Stimulated activated CD4-positive, alpha-beta T cell treated with anti-CD3 and anti-CD28 coated beads, Interleukin-12 subunit alpha, Interleukin-12 subunit beta, amount 100 ng/mL, for 4 hours (primary cell): ENCODE measurements at places on chromosomes 6 and 20.

GRCh38 chr20:36367907-36368799 is 62.0 kb downstream of the DLGAP4 start:
- DNase-seq, result no peak

DNA sequence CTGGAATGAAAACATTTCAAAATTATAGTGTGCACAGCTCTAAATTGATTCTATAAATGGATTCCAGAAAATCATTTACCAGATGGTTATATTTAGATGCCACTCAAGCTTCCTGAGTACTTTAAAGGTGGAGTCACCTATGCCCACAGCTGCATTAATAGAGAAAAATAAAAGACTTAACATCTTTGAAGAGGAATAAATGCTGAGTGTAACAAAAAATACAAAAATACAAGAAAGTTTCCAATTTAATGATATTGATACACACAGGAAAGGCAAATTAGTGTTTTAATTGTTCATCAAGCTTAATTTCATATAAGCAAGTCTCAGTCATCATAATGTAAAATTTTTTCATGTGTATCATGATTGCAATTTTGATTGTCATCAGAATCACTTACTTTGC is 89.5 kb upstream of the MANEA start:
- DNase-seq, result no peak

- no peak for DNase-seq
Measured at GRCh38 chr20:56428410-56428809, 16.4 kb downstream of the CASS4 start.

GRCh38 chr6:122081921-122082320 is 317.5 kb upstream of the HSF2 start:
- DNase-seq, result no peak

DNA sequence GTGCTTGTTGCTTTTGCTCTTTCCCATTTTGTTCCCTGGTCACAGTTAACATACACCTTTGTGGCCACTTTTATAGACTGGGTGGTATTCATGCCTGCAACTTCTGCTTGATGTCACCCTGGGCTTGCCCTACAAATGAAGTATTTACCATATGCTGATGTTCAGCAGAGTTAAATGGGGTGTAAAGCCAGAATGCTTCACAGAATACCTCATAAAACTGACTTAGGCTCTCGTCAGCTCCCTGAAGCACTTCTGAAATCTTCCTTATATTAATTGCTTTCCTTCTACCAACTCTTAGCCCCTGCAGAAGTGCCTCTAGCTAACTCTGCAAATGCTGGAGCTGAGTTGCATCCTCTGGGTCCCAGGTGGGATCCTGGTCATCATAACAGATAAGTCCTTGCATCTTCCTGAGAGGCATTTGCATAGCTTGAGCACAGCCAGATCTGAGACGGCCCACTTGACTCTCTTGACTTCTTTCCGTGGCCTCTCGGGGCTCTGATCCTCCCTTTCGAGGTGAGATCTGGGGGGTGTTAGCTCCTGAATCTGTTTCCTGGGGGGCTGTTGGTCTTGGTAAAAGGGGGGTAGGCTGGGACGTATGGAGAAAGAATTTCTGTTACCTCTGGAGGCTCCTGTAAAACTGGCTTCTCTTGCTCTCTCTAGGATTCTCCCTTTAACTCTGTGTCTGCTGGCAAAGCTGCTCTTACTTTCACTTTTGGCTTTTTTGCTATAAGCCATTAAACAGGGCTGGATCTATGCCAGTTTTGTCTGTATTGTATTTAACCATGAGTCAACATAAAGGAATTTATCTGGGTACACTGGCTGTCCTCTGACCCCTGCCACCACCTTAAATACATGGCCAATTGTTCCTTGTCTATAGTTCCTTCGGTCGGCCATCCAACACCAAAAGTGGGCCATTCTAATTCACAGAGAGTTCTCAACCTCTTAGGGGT is 223.0 kb upstream of the SYNCRIP start:
- no peak for DNase-seq

GRCh38 chr6:163776906-163777686 is 362.6 kb downstream of the QKI start:
- DNase-seq, result no peak

- DNase-seq, result no peak
Measured at GRCh38 chr6:161890832-161891297, 617.0 kb upstream of the AGPAT4 start.

DNA sequence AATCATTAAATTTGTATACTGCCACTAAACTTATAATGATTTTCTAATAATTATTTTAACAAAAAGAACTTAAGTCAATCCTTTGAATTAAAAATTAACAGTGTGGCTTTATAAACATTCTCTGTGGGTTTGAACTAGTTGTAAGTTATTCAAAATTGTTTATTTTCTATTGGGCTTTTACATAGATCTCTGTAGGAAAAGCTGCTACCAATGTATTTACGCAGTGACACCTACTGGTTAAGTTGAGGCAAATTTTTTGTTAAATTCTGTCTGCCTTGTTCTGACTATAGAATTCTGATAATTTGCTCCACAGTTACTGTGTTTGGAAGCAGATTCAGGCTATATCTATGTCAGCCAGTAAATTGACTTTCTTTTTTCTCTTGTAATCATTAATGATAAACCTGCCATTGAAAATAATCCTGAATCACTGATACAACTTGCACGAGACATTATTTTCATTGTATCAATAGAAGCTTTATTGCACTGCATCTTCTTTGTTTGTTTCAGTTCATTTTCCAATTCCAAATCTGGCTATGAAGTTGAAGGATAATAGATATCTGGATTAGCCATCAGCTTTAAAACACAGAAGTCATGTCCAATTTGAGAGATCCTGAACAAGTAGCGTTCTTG is 66.0 kb upstream of the UTRN start:
- no peak for DNase-seq

- no peak for DNase-seq
Measured at GRCh38 chr6:51450248-51450957, 631.7 kb downstream of the TFAP2B start.

DNA sequence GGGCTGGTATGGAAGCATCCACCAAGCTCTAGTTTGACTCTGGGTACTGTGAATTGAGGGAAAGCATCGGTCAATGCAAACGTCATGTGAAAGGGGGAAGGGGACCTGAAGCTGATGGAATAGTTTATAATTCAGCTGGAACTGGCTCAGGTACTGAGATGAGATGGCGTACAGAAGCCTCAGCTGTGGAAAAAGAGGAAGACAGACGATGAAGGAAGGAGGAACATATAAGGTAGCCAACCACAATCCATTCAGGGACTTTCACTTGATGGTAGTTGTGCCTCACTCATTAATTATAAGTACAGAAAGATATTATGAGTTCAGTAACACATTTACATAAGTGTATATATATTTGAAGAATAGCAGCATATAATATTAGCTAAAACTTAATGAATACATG is 2.7 kb downstream of the CALHM5 start:
- no peak for DNase-seq

GRCh38 chr20:20010639-20011500 is 6.3 kb upstream of the NAA20 start:
- no peak for DNase-seq

- DNase-seq, result no peak
Measured at GRCh38 chr6:154528310-154528915, 17.9 kb upstream of the CNKSR3 start.

DNA sequence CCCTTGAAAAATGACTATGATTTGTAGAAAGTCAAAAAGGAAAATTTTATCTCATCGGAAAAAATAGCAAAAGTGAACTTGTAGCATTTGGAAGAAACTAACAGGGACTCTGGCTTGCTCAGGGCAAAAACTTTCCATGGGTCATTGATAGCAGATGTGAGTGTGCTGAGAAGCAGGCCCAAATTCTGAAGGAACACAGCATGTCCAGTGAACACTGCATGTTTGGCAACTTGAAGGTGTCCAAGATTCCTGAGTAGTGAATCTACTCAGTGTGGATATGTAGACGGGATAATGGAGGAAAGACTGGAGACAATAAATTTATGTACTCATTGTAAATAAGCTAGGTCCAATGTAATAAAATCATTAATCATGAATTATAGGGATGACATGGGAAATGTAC is 8.2 kb downstream of the SLC17A2 start:
- no peak for DNase-seq

DNA sequence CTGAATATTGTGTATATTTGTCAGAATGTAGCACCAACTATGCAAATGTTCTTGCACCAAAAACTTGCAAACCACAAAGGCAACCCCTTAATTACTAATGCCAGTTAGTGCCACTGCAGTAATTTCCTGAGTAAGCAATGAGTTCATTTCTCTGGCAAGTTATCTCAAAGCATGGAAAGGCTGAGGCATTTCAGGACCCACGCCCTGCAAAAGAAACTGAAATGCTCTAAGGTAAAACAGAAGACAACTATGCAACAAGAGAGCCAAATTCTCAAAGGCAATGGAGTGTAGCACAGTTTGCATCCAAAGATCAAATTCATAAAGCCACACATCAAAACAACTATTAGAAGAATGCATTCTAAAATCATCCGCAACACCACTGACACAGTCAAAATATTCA is 994.4 kb downstream of the EYS start:
- no peak for DNase-seq

- DNase-seq, result no peak
Measured at GRCh38 chr6:82711105-82711827, 347.6 kb downstream of the TPBG start.

GRCh38 chr20:6245436-6245835 is 122.6 kb upstream of the FERMT1 start:
- DNase-seq, result no peak

GRCh38 chr20:33653218-33653899 is 8.8 kb upstream of the C20orf144 start:
- no peak for DNase-seq

GRCh38 chr20:57169162-57169561 is 97.3 kb downstream of the BMP7 start:
- DNase-seq, result no peak

DNA sequence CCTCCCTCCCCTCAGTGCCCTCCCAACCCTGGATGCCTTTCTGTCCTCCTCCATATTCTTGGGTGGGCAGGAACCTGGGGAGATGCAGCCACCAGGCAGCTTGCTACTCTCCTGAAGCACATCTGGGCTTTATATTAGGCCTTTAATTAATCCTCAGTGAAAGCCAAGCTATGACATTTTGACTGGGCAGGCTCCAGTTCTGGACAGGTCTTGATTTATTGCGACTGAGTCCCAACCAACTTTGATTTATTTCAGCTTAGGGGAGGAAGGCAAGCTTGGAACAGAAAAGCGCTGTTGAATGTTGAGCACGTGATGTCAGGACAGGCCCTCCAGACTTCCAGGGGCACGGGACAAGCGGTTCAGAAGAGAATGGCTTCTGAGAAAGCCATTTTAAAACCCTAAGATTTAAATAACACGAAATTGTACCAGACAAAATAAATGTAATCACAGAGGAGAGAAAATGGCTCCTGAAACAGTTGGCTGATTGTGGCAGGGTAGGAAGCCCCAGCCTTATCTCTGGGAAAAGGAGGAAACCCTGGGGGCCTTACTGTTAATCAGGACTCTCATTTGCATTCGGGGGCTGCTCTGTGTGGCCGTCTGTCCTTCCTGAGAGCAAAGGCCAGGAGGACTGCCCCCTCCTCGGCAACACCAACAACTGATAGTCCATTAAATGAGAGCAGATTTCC is 294.2 kb downstream of the FOXC1 start:
- DNase-seq, result no peak

DNA sequence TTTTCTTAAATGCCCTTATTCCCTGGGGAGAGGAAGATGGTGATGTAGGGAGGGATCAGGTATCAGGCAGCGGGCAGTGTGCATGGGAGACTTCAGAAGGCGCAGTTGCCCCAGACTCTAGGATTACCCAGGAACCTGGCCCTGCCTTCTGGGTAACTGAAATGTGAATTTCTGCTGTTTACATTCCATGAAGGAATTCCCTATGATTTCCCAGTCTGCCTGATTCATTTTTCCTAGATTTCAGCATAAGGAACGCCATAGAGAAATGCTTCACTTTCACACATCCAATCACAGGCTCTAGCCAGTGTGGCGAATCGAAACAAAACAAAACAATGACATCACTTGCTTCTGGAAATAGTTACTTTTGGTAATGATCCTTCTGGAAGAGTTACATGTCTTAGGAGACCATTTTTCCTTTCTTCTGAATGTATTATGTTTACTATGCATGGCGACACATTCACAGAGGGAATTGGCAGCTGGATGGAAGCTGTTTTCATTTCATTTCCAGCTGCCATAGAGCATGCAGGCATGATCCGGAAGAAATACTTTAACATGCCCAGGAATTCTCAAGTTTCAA is 33.3 kb downstream of the LRP11 start:
- DNase-seq, result no peak

DNA sequence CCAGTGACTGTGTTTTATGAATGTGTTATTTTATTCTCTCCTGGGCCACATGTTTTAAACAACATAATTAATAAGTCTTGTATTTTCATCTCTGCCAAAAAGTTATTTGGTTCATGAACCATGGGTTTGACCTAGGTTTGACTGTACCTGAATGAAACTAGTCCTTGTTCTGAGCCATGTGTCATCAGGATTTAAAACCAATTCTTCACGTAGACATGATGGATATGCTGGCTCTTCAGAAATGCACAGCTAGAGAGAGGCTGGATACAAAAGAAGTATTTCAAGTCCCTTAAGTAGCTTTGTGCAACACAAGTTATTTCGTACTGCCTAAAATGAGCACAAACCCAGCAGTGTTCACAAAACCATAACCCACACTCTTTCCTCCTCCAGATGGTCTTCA is 116.1 kb downstream of the IBTK start:
- no peak for DNase-seq

- DNase-seq, result no peak
Measured at GRCh38 chr20:37727957-37728634, 34.3 kb downstream of the CTNNBL1 start.

DNA sequence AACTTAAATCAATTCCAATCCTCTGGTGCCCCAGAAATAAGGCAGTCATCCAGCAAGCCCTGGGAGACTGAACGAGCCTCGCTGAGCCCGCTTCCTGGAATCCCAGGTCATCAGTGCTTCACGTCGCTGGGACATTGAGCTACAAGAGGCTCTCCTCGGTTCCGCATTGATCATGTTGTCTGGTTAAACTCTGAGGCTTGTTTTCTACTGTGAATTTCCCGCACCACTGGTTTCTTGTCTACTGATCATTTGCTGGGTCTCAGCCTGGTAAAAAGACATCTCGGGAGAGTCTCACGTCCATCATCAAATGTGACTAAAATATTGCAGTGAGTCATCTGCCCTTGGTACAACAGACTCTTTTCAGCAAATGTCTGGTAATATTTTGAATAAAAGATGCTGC is 569.2 kb downstream of the QKI start:
- no peak for DNase-seq
